Keratinocyte (primary cell): ENCODE measurements at places on chromosomes 11 and 22. TPM values are rescaled to one million over a fixed set of nuclear protein-coding genes. Genes with fewer than 3 reads are reported as not detected.
A peak's percentile ranks its signal among the peaks of the same experiment; 100 is the strongest.

DNA sequence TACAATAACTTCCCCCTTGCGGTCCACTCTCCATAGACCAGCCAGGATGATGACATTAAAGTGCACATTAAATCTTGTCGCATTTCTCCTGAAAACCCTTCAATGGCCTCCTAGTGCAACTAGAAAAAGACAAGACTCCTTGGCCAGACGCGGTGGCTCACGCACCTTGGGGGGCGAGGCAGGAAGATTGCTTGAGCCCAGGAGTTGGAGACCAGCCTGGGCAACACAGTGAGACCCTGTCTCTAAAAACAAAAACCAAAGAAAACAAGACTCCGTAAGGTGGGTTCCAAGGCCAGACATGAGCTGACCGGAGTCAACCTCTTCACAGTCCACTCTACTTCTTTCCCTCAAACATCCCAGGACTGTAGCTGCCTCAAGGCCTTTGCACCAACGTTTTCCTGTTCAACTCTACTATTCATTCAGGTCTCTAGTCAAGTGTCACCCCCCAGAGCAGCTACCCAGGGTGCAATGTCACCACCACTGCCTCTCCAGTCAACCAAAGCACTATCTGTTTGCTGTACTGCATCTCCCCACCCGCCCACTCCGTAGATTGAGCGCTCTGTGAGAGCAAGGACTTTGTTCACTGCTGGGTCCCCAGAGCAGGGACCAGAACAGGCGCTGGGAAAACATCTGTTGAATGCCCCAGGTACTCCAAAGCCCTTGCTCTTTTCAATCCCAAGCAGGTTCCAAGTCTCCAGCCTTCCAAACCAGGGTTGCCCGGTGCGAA, 739 bp downstream of the ZMAT5 start:
- DNase-seq: no peak
- H3K27ac ChIP-seq: peak overlapping the region; percentile 87
- no peaks in the 10 kb centered on the region for H3K27me3 ChIP-seq
- peak overlapping the region; percentile 86 for H3K4me3 ChIP-seq
- H3K36me3 ChIP-seq: peaks cover 13% of the 10 kb centered on the region
- H3K4me1 ChIP-seq: peaks cover 19% of the 10 kb centered on the region

- H3K4me3 ChIP-seq: no peak overlapping the region
- H3K36me3 ChIP-seq: peaks cover 10% of the 10 kb centered on the region
- DNase-seq: no peak
Observed at GRCh38 chr22:19201869-19202798, 23.6 kb upstream of the SLC25A1 start.

DNA sequence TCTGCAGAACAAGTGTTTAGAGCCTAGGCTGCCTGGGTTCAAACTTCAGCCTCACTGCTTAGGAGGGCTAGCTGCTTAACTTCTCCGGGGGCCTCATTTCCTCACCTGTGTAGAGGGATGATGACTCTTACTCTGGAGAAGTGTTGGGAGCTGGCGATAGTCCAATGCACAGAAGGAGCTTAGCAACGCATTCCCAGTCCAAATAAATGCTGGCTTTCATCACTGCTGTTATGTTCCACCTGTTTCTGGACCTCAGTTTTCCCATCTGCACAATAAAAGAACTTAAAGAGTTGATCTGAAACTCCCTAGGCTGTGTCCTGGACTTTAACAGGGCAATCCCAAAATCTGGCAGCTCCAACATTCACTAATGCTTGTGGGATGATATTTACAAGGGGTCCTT, 337.8 kb downstream of the MIAT start:
- H3K4me3 ChIP-seq: no peak overlapping the region
- H3K4me1 ChIP-seq: no peaks in the 10 kb centered on the region
- no peaks in the 10 kb centered on the region for H3K27me3 ChIP-seq
- no peak for DNase-seq

DNA sequence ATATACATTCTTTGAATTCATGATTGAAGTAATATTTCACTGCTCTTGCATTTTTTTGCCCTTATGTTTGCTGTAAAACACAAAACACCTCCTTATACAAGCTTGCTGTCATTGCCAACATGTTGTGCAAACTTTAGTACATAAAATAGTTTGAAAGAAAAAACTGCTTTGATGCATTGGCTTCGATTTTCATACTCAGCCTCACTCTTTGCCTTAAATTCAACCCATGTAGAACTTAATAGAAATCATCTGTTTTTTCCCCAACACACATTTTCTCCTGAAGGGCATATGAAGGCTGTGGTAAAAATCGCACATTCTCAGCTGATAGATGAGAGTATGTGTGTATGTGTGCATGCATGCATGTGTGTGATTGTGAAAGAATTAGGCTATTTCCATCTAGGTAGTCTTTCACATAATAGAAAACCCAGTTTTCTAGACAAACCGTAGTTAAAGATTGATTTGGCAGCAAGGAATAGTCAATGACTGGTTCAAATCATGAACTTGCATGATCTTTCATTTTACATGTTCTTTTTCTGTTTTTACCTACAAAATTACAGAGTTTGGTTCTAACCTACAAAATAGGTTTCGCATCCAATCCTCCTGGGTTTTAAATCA, 72.8 kb upstream of the MTMR2 start:
- H3K4me3 ChIP-seq: no peak overlapping the region
- no peak for DNase-seq
- no peak overlapping the region for H3K27ac ChIP-seq
- peaks cover 10% of the 10 kb centered on the region for H3K4me1 ChIP-seq

The IL17REL gene
- polyA plus RNA-seq: not detected in 3 replicates

The APOC3 gene
- not detected in 3 replicates for polyA plus RNA-seq

GRCh38 chr11:122359081-122359571, 243.1 kb upstream of the BLID start:
- H3K27me3 ChIP-seq: no peaks in the 10 kb centered on the region
- no peaks in the 10 kb centered on the region for H3K36me3 ChIP-seq
- H3K4me3 ChIP-seq: no peak overlapping the region
- DNase-seq: no peak
- no peak overlapping the region for H3K27ac ChIP-seq
- no peaks in the 10 kb centered on the region for H3K4me1 ChIP-seq

- DNase-seq: no peak
- peaks cover 14% of the 10 kb centered on the region for H3K4me1 ChIP-seq
- H3K4me3 ChIP-seq: no peak overlapping the region
- no peak overlapping the region for H3K27ac ChIP-seq
- no peaks in the 10 kb centered on the region for H3K27me3 ChIP-seq
- H3K36me3 ChIP-seq: no peaks in the 10 kb centered on the region
Observed at GRCh38 chr11:78606667-78607066, 32.0 kb upstream of the NARS2 start.

The OR51B5 gene
- not detected in 3 replicates for polyA plus RNA-seq

DNA sequence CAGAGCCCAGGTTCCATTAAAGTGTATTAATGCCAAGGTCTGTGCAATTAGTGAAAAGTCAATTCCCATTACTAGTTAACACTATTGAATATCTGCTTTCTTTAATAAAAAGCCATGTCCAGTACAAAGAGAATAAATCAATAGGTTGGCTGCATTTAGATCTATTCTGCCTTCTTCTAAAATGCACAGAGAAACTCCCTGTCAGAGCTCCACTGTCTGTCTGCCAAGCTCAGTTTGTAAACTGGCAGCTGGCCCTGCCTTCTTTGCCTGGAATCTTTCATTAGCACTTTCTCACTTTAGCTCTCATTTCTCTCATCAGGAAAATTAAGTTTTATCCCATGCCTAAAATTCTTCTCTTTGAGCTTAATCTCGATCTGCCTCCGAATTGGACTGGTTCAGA, 35.6 kb downstream of the ARL14EP start:
- no peak for DNase-seq
- no peaks in the 10 kb centered on the region for H3K27me3 ChIP-seq
- H3K27ac ChIP-seq: no peak overlapping the region

The LMF2 gene
- polyA plus RNA-seq: 13.2 to 29.4 TPM (median 22.0 TPM) in 3 replicates

DNA sequence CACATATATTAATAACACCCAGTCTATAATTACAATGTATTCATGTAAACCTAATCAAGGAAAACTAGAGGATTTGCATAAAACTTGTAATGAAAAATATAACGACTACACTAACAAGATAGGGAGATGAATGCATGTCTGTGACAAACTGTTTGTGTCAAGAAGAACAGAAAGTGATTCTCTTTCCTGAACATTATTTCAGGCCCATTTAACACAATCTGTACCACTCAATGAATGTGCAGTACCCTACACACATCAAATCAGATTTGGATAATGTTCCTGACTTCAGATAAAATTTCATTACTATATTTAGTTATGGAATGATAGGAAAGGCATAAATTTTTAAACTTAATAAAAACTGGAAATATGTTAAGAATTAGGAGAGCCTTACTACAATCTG, 93.1 kb downstream of the CADM1 start:
- no peaks in the 10 kb centered on the region for H3K36me3 ChIP-seq
- no peak overlapping the region for H3K4me3 ChIP-seq
- no peak for DNase-seq
- H3K4me1 ChIP-seq: no peaks in the 10 kb centered on the region

- H3K4me1 ChIP-seq: peaks cover 19% of the 10 kb centered on the region
- peaks cover 49% of the 10 kb centered on the region for H3K36me3 ChIP-seq
- H3K27ac ChIP-seq: peak overlapping the region; percentile 64
- DNase-seq: no peak
- no peaks in the 10 kb centered on the region for H3K27me3 ChIP-seq
- H3K4me3 ChIP-seq: peak overlapping the region; percentile 45
Observed at GRCh38 chr11:67277231-67277961, 11.1 kb downstream of the GRK2 start.

The PPP2R5B gene
- 13.7 to 20.6 TPM (median 16.4 TPM) in 3 replicates for polyA plus RNA-seq

DNA sequence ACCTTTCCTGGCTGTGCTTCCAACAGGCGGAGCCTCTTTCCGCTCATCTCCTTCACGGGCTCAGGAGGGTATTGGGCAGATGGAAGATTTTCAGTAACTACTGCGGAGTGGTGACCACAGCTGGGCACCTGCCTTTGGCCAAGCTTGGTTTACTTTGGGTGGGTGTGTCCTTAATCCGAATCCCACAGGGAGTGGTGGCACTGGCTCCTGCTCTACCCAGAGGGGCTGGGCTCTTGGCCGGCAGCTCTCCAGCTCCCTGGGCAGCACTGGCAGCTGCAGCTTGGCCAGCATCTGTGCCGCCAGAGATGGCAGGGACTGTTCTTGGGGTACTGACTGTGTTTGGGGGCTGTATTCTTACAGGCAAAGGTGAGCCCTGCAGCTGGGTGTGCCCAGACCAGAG, 29.8 kb downstream of the BID start:
- H3K4me3 ChIP-seq: no peak overlapping the region
- no peak overlapping the region for H3K27ac ChIP-seq
- peaks cover 10% of the 10 kb centered on the region for H3K4me1 ChIP-seq
- DNase-seq: no peak
- no peaks in the 10 kb centered on the region for H3K27me3 ChIP-seq
- no peaks in the 10 kb centered on the region for H3K36me3 ChIP-seq

DNA sequence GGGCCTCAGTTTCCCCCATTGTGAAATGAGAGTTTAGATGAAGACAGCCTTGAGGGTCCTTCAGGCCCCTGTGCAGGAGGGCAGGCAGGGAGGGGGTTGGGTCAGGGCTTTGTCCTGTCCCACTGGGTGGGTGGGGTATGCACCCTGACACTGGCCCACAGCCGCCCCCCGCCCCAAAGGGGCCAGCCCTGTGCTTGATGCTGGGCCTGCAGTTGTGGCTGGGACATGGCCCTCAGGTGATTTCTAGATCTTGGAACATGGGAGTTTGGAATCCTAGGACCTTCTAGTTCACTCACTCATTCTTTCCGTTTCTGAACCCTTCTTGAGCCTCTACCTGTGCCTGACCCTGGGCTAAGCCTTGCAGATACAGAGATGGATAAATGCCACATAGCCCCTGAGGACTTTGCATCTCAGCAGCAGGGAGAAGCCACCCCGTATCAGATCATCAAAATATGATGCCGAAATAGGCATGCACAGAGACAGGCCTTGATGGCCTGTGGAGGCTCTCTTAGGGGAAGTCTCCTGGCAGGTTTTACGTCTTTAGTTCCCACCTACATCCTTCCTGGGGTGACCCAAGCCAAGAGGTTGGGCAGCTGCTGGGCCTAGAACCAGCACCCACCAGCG, 76.0 kb downstream of the FBLN1 start:
- H3K27me3 ChIP-seq: no peaks in the 10 kb centered on the region
- DNase-seq: no peak
- peaks cover 2% of the 10 kb centered on the region for H3K4me1 ChIP-seq
- no peak overlapping the region for H3K27ac ChIP-seq
- no peaks in the 10 kb centered on the region for H3K36me3 ChIP-seq

DNA sequence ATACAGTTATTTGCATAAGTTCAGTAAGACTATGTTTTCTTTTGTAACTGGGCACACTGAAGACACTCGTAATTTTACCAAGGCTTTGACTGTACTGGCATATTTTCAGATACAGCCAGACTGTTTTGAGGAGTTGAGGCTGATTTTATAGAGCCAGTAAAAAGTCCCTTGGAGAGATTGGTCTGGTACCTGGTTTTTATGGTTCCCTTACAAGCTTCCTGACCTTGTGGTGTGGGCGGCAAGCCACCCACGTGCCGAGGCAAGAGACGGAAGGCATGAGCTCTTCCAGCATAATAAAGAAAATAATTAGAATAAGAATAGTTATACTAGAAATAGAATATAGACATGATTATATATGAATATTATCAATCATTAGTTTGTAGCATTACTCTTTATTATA, 11.3 kb upstream of the GSTP1 start:
- H3K4me3 ChIP-seq: no peak overlapping the region
- no peaks in the 10 kb centered on the region for H3K36me3 ChIP-seq
- H3K4me1 ChIP-seq: no peaks in the 10 kb centered on the region
- H3K27ac ChIP-seq: no peak overlapping the region

- no peak overlapping the region for H3K4me3 ChIP-seq
- no peak overlapping the region for H3K27ac ChIP-seq
- no peaks in the 10 kb centered on the region for H3K27me3 ChIP-seq
- H3K36me3 ChIP-seq: no peaks in the 10 kb centered on the region
- no peaks in the 10 kb centered on the region for H3K4me1 ChIP-seq
Observed at GRCh38 chr22:48333323-48333763, 1494.3 kb downstream of the BRD1 start.

DNA sequence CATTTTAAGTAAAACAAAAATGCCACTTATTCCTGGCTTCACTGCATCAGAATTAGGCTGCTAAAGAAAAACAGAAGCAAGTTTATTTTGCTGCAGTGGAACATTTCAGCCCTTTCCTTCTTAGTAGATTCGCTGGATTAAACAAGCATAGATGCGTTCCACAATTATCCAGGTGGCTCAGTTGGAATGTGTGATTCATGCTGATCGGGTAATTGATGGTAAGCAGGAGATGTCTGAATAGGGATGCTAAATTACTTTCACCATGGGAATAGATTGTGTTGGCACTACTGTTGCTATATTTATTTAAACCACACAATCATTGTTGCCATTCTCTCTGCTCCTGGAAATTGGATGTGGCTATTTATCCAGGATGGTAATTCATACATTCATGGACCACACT, 440.1 kb upstream of the DDI1 start:
- no peaks in the 10 kb centered on the region for H3K27me3 ChIP-seq
- peaks cover 6% of the 10 kb centered on the region for H3K4me1 ChIP-seq
- no peak overlapping the region for H3K27ac ChIP-seq

The DDTL gene
- 0.63 to 1.0 TPM (median 0.72 TPM) in 3 replicates for polyA plus RNA-seq

The OR52N4 gene
- polyA plus RNA-seq: 0.23 TPM in 1 of 3 replicates, not detected in the others

GRCh38 chr11:64276653-64277431, 7.6 kb downstream of the BAD start:
- H3K27me3 ChIP-seq: no peaks in the 10 kb centered on the region
- peak overlapping the region; percentile 51 for H3K27ac ChIP-seq
- H3K4me1 ChIP-seq: peaks cover 20% of the 10 kb centered on the region
- H3K4me3 ChIP-seq: no peak overlapping the region
